ENCODE measurements at places on chromosomes 1 and 21.

DNA sequence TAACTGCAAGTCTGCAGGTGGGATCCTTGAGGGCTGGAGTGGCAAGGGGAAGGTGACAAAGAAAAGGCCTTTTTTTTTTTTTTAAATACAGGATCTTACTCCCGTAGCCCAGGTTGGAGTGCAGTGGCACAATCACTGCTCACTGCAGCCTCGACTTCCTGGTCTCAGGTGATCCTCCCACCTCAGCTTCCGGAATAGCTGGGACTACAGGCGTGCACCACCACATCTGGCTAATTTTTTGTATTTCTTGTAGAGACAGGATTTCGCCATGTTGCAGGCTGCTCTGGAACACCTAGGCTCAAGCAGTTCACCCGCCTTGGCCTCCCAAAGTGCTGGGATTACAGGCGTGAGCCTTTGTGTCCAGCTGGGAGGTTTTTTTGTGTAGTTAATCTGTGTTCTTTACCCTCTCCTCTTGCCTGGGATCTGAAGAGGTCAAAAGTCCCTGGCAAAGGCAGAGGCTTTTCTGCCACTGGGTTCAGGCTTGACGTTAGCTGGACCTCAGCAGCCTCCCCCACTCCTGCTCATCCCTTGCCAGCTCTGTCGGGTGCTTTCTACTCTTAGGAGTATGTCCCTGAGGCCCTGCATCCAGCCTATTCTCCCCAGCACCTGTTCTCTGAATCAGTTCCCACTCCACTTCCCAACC, 5.2 kb downstream of the IL6R start:
- DNase-seq: peak; percentile 8

DNA sequence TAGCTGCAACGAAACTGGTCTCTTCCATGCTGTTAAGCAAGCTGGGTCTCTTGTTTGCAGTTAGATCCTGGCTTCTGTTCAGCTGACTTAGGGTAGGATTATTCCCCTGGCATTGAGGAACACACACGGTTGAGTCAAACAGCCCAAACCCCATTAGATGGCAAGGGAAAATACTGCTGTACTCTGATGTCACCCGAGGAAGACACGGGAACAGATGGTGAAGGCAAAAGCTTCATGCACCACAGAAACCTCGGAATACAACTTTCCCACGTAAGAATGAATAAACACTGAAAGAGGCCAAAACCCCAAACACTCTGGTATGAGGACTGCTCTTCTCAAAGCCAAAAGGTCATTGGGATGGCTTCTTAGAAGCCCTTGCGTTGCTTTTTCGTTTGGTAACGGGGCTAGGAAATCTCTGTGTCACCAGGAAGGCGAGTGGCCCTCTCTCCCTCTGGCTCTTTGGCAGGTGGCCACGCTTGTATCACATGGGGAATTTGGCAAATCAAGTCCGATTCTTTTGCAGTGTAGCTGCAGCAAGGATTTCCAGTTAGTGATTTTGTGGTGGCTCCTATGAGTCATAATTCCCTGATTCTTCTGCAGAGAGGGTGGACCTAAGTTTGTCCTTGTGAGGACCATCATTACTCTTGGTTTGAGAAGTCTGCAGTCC, 16.7 kb upstream of the LYST start:
- DNase-seq: no peak

GRCh38 chr1:50105433-50105832, 3.3 kb upstream of the ELAVL4 start:
- DNase-seq: no peak

GRCh38 chr1:32791881-32792280, 25.3 kb downstream of the YARS1 start:
- DNase-seq: no peak

- no peak for DNase-seq
These were observed 70.3 kb downstream of the DHRS3 start for GRCh38 chr1:12547586-12548225.

DNA sequence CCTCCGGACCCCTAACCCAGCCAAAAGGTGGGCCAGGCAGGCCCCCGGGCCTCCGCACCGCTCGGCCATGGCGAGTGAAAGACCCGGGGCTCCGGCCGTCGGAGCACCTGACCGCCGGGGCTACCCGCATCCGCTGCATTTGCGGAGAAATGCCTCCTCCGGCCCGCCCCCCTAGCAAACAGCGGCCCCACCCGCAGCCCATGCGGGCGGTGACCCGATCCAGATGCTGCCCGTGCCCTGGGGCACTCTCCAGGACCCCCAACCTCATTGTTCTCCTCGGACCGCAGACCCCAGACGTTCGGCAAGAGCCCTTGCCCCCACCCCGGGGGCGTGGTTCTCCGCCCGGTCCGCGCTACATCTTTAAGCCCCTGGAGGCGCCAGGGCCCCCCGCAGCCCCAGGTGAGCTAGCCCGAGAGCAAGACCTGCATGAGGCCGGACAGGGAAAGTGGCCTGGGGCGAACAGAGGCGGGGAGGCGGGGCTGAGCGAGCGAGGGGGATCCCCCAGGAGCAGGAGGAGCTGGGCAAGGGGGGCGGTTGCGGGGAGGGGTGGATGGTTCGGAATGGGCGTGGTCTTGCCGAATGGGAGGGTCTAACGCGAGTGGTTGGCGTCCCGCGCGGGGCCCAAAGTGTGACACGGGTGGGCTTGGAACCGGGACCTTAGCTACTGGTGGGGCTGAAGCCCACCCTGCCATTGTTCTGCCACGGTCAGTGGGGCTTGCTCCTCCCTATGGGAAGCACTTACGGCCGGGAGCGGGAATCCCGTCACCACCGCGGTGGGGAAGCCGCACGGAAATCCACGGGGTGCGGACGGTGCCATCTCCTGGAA, 6.3 kb upstream of the CRYBG2 start:
- no peak for DNase-seq

DNA sequence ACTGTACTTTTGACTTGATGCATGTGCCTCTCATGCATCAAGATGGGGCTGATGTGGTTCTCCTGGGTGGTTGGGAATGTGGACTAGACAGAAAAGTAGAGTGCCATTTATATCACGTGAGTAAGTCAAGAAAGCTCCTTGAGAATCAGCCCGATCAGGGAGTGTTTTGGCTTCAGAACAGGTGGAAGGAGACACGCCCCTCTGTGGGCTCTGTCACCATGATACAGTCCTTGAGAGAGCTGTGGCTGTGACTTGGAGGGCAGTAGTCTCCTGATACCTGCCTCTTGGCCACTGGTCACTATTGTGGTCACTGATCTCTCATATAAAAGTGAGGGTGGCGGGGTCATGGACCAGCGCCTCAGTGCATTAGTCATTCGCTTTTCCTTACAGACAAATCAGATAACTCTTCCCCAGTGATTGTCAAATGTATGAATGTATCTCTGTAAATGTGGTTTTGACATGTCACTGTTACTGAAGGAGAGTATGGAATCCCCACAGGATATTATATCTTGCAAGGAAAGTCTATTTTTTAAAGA, 8.9 kb upstream of the C4BPB start:
- DNase-seq: no peak

- DNase-seq: no peak
These were observed 3.9 kb downstream of the C1orf198 start for GRCh38 chr1:230864441-230864840.

- DNase-seq: peak; percentile 72
These were observed at the start of gene TNFRSF14 for GRCh38 chr1:2556277-2556677. Gene TNFRSF14, plus strand, starts transcription at chr1:2556371. Its CDS starts 294 bp downstream, at chr1:2556665.

DNA sequence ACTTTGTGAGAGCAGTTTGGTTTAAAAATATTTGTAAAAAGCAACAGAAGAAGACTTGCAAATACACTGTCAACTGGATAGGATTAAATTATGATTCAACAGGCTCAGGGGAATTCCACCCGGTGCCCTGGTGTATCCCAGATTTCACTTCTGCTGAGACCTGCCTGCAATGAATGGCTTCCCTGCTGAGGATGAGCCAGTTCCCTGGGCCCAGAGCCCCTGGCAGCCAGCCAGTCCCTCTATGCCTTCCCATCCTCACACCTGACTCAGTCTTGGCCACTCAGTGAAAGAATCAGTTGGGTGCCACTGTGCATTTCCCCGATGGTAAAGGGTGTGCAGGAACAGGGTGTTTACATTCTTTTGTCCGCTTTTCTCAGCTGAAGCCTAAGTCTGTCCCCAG, 64.4 kb downstream of the KCTD3 start:
- no peak for DNase-seq

GRCh38 chr1:114112775-114113174, 40.9 kb downstream of the SYT6 start:
- no peak for DNase-seq

- DNase-seq: no peak
These were observed 204.0 kb upstream of the NFIA start for GRCh38 chr1:60878323-60878722.

- no peak for DNase-seq
These were observed 96.3 kb downstream of the BCAR3 start for GRCh38 chr1:93585059-93585966.

DNA sequence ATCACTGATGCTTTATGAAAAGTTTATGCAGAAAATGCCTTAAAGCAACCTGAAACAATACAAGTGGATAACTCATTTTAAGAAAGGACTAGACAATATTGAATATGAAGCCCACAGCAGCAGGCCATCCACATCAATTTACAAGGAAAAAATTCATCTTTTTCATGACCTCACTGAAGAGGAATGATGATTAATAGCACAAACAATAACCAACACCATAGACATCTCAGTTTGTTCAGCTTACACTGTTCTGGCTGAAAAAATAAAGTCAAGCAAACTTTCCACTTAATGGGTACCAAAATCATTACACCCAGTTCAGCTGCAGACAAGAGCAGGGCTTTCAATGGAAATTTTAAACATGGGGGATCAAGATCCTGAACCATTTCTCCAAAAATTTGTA, 380.6 kb upstream of the NEGR1 start:
- no peak for DNase-seq

GRCh38 chr1:163173121-163173520, 29.6 kb downstream of the RGS5 start:
- no peak for DNase-seq

DNA sequence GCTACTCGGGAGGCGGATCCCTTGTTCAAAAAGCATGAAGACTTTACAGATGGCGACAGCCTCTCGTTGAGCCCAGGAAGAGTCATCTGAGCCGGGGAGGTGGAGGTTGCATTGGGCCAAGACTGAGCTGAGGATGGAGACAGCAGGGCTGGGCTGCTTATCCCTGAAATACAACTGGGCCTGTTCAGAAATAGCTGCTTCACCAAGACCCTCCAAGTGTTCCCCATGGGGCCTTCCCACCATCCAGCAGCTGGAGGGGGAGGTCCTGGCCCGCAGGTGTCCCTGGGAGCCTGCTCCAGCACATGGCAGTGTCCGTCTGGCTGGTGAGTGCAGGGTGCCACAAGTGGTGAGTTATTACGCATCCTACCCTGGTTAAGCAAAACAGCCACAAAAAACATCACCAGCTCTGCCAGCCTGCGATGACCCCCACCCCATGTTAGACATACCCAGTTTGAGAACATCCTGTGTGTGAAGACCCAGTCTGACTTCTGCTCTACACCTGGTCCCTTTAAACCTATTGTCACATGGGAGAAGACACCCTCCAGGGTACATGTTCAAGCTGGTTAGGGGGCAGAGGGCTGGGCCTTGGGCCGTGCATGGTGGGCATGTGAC, 93.1 kb upstream of the TMPRSS2 start:
- no peak for DNase-seq

GRCh38 chr21:46127239-46128105, 27.9 kb downstream of the FTCD start:
- DNase-seq: no peak

DNA sequence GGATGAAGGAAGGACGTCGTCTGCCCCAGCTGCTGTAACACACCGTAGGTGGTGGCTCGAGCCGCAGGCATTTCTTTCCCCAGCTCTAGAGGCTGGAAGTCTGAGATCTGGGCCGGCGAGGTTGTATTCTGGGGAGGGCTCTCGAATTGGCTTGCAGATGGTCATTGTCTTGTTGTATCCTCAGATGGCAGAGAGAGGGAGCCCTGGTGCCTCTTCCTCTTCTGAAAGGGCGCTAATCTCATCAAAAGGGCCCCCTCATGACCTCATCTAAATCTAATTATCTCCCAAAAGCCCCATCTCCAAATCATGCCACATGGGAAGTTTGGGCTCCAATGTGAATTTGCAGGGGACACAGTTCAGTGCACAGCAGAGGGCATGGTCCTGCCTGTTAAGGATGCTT, 109.0 kb downstream of the SIK1 start:
- no peak for DNase-seq

GRCh38 chr1:43997295-43997999, 6.0 kb downstream of the CCDC24 start:
- DNase-seq: no peak

- no peak for DNase-seq
These were observed 11.2 kb upstream of the OR6K3 start for GRCh38 chr1:158731707-158732106.

DNA sequence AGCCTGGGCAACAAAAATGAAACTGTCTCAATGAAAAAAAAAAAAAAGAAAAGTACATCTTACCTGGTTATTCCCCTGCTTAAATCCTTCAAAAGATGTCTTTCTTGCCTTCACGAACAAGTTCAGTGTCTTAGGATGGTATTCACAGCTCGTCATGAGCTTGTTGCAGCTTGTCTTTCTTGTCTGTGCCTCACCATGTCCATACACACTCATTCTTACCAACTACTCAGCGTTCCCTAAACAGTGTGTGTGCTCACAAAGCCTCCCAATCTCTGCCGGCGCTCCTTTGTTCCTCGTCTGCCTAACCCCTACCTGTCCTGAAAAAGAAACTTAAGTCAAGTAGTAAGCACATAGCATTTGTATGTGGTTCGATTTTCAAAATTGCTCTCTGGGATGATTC, 31.1 kb downstream of the UBE4B start:
- DNase-seq: no peak

DNA sequence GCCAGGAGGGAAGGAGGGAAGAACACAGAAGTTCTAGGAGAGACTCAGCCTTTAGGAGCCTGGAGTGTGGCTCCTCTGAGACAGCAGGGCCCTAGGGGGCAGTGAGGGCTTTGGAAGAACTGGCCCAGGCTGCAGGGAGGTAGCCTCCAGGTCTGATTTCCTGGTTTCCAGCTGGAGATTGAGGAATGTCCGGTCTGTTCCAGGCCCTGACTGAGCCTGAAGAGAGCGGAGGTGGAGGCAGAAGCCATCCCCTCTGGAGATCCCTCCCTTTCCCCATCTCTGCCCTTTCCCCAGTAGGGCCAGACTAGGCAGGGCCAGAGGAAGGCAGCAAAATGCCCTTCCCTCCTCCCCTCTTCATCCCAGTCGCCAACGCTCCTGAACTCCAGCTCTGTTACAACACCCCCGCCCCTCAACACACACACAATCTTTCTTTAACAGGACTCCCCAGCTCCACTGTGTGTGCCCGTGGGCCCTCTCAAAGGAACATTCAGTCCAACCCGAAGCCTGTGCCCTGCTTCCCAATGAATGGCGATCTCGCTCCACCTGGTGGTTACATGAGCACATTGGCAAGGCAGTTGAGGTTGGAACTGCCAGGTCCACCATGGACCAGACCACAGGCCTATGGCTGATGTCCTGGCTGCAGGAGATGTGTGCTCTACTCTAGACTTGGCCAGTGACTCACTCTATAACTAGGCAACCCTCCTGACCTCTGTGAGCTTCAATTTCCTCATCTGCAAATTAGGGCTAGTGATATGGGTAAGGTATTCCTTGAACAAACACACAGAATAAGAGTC, 32.0 kb downstream of the MAP7D1 start:
- peak; percentile 69 for DNase-seq

Data from stimulated activated naive CD4-positive, alpha-beta T cell treated with Interleukin-2 at 50 U/mL for 16 hours (primary cell).